ENCODE measurements at places on chromosomes 7 and 10.
A peak's percentile ranks its signal among the peaks of the same experiment; 100 is the strongest.

GRCh38 chr7:142880876-142881505 is 4.6 kb downstream of the TRPV6 start:
- no peak for DNase-seq

DNA sequence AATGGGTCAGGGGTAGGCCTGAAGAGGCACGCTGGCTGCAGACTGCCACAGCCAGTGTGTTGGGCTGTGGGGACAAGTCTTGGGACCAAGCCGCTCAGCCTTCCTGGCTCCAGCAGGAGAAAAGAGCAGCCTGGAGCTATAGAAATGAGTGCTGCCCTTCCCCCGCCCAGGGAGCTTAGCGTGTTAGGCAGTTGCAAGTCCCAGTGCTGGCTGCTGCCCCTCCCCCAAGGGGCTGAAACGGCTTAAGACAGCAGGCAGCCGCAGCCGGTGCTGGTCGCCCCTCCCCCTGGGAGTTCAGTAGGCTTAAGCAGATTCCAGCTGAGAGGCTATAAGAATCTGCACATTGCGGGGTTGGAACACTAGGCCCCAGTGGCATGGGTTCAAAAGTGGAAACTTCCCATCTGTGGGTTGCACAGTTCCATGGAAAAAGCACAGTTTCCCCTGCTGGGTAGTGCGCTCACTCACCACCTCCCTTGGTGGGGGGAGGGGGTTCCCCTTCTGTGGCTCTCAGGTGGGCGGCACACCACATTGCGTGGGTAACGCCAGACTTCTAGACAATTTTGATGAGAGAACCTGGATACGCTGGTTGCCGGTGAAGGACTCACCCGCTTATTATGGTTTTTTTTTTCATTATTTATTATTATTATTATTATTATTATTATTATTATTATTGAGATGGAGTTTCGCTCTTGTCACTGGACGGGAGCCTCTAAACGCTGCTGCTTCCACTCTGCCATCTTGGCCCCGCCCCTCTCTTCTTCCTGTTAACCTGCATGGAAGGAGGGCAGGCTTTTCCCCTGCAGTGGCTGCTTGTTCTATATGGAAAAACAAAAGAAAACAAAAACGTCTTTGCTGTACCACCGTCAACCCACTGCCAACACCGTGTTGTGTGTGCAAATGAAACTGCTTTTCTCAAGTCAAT is 151.1 kb downstream of the CXCL12 start:
- peak; percentile 88 for DNase-seq

DNA sequence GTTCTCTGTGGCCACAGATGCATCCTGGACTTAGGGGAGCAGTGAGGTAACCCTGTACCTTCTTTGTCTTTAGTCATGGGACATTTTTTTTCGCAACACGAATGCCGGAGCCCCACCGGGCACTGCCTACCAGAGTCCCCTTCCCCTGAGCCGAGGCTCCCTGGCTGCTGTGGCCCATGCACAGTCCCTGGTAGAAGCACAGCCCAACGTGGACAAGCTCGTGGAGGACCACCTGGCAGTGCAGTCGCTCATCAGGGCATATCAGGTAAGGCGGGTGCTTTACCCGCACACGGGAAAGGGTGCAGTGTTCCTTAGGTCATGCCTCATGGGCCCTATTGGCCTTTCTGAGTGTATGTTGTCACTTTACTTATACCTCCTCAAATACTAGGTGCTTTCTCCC is 38.8 kb downstream of the OGDH start:
- no peak for DNase-seq

- peak; percentile 25 for DNase-seq
Measured at GRCh38 chr10:80599424-80599847, 61.7 kb downstream of the SH2D4B start.

- no peak for DNase-seq
Measured at GRCh38 chr10:126199221-126199998, 188.9 kb downstream of the ADAM12 start.

GRCh38 chr10:67308912-67309311 is 383.1 kb downstream of the LRRTM3 start:
- DNase-seq = no peak

DNA sequence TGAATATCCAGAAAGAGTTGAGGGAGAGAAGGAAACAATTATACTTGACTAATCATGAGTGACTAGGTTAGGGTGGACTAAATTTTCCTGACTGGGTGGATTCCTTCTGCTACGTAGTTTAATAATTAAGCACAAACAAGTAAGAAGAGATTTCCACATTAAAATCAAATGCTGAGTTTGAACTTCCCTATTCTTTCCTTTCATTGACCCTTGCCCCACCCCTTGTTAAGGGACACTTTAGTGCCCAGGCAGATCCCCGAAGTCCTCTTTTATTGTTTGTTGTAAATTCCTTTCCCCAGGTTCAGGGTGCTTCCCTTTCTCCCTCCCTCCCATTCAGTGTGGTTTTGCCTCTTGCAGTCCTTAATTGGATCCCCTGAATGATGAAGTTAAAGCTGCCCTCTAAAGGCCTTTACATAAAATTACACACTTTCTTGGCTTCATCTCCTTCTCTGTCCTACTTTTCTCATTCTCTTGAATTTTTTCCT is 8.8 kb upstream of the SPAM1 start:
- DNase-seq = no peak

GRCh38 chr10:74859546-74859945 is 33.1 kb downstream of the KAT6B start:
- no peak for DNase-seq

DNA sequence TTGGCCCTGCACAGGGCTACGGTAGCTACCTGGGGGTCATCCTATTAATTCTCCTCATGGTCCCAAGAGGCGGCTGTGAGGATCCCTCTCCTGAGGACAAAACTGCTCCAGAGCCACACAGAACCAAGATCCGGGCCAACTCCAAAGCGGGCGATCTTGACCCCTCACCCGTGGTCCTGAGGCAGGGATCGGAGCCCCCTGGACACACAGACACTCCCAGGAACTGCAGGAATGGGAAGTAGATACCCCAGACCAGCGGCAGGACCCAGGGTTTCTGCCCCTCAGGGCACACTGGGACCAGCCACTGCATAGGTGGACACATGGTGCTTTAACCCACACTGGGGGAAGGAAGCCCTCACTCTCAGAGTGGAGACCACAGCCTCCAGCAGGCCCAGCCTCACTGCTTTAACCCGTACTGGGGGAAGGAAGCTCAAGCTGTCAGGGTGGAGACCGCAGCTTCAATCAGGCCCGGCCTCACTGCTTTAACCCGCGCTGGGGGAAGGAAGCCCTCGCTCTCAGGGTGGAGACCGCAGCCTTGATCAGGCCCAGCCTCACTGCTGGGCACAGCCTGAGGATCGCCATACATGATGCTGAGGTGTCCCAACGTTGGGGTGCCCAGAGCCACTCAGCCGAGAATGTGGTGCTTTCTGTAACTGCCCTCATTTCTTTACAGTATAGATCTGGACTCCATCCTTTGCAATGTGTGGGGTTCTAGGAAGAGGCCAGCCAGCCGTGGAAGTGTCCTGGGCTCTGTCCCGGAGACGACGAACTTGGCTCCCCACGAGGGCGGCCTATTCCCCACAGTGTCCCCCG is 60.1 kb downstream of the DIP2C start:
- DNase-seq = no peak

DNA sequence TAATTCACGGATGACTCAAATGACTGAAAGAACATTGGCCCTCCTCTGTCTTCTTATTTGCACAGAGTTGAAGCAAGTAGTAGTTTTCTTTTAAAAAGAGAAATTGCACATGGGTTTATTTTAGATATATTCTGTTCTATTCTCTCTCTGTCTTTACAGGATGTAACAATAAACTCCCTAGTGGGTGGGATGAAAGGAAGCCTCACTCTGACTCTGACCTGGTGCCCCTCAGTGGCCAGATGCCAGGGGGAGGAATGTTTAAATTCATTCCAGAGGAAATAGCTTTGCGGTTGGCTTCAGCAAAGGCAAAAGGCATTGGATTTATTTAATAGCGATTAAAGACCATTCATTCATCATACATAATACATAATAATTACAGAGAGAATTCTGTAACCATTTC is 156.4 kb upstream of the MTPN start:
- DNase-seq = no peak

DNA sequence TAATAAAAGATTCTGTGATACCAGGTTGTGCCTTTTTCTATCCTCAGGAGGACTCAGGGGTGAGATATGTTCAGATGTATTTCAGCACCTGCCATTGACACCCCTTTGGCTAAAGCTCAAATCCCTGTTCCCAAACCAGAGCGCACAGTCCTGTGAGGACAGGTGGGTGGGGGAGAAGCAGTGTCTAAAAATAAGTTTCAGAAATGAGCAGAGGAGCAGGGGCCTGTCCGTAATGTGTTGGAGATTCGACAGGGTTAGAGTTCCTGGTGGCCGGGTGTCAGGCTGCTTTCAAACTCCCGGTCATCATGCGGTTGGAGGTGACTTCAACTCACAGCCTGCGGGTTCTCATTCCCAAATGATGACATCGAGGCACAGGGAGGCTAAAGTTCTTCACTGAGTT is 211.5 kb downstream of the KLF6 start:
- peak; percentile 35 for DNase-seq

DNA sequence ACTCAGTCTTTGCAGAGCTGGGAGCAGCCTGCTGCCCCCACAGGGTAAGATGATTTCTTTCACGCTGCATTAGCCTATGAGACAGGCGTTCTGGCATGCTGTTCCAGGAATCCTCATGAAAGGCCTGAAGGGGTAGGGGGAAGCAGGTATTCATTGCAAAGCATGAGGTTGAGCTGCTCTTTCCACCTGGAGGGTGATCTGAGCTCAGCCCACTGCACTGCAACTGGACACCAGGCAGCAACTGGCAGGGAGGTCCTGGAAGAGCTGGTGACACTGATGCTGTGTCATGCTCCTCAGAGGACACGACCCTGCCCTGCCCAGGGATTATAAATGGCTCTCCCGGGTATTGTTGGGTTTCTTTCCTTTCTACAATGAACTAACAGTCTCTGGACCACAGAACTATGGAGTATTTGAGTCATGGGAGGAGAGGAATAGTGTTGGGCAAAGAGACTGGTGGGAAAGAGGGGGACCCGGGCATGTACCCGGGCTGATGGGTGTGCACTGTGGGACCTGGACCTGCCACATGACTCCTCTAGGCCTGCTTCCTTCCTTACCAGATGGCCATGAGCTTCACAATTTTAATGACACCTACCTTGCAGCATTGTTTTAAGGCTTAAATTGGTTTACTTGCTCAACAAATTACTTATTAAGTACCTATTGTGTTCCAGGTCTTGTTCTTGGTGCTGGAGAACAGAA is 24.3 kb downstream of the SLC25A28 start:
- DNase-seq = no peak

- no peak for DNase-seq
Measured at GRCh38 chr10:10038348-10038747, 979.3 kb upstream of the CELF2 start.

- no peak for DNase-seq
Measured at GRCh38 chr7:140661124-140661523, 11.6 kb upstream of the ADCK2 start.

GRCh38 chr7:76325811-76326210 is 23.3 kb downstream of the HSPB1 start:
- peak; percentile 6 for DNase-seq

- DNase-seq = no peak
Measured at GRCh38 chr10:46069771-46070463, 23.8 kb upstream of the MSMB start.

DNA sequence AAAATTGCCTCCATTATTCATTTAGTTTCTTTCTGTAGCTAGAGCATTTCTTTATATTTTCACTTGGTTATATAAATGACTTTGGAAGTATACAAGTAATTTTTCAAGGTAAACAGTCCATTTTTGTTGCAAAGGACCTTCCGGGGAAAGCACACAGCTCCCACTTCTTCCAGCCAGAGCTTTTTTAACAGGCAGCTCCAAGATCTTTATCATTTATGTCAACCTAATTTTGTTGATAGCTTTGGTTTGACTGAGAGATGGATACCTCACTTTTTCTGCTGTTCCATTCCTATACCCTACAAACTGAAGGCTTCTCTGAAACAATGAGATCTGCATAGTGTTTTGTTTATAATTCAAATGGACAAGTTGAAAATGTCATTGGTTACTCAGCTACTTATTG is 49.3 kb upstream of the RAB11FIP2 start:
- no peak for DNase-seq

DNA sequence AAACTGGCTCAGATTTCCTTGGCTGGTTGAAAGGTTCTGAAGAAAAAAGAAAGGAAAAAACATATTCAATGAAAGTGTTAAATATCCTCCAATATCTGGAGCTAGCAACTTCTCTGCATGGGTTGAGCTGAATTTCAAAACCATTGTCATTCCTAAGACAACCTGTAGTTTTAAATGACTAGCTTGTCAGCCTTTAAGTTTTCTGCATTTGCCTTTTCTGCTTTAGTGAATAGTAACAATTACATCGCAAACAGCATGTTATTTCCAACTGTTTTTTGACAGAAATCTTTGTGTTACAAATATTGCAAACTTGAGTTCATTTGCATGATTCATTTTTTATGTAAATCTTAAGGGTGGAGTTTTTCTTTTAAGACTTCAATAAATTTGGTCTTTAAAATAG is 852.3 kb upstream of the CELF2 start:
- no peak for DNase-seq

GRCh38 chr7:137454246-137454724 is 110.8 kb upstream of the PTN start:
- no peak for DNase-seq

- peak; percentile 75 for DNase-seq
Measured at GRCh38 chr7:100590077-100590737, 4.1 kb downstream of the FBXO24 start.

DNA sequence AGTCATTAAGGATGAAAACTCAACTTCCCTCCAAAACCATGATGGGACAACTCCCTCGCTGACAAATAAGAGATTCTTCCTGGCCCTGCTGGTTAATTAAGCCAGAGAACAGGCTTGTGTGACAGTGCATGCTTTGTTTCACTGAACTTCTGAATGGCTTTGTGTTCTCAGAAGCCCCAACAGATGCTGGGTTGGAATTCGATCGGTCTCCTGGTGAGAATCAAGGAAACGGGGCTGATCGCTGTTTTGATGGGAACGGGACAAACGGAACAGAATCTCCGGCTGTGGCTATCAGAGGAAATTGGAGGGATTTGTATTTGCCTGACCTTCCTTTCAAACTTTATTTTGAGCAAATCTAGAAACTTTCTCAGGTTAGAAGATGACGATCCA is 145.0 kb downstream of the RNF216 start:
- peak; percentile 3 for DNase-seq

DNA sequence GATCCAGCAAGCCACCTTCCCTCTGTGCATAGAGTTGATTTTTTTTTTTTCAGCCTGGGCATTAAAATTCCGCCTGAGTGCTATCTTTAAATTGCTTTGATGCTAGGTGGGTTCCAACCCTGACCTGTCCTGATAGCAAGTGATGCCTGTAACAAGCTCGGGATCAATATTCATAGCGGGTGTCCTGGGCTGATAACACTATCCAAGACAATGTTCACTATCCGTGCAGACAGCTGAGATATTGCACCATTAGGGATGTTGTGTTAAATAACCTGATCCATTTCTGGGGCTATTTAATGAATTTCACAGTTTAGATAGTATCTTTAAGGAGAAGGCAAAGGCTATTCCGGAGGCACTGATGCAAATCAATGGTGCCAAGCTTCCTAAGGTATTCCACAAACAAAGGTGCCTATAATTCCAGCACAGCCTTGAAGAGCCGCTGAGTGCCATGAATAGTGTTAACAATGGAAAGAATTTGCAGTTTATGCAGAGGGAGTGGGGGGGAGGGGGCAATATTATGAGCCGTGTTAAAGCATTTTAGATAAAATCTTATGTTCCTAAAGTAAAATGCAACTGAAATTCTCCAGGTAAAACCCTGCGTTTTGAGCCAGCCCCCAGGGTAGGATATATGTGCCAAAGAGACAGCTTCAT is 4.2 kb upstream of the NKX1-2 start:
- DNase-seq = no peak

- no peak for DNase-seq
Measured at GRCh38 chr10:30491204-30491915, 57.4 kb downstream of the MAP3K8 start.
